ENCODE measurements at places on chromosomes 7 and 10. TPM values are rescaled to one million over a fixed set of nuclear protein-coding genes. Genes with fewer than 3 reads are reported as not detected.

GRCh38 chr10:32084185-32084851 lies 28.1 kb upstream of the KIF5B start:
- no peaks in the 10 kb centered on the region for H3K36me3 ChIP-seq
- H3K27me3 ChIP-seq = no peaks in the 10 kb centered on the region
- H3K4me1 ChIP-seq = no peaks in the 10 kb centered on the region
- H3K4me3 ChIP-seq = no peak overlapping the region

DNA sequence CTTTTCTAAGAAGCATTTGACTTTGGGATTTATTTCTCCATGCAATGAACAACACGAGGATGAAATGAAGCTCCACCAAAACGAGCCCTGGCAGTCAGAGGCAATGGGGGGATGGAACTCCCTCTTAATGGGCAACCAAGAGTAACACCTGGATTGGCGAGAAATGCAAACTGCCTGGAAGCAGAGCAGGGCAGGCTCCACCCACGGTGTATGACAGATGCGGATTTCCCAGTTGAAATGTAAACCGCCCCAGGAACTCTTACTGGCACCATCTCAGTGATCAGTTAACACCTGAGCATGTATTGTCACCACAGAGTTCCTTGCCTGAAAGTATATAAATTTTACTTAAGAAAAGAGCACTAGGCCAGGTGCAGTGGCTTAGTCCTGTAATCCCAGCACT lies 47.3 kb upstream of the AUTS2 start:
- peaks cover 7% of the 10 kb centered on the region for H3K4me1 ChIP-seq
- DNase-seq = no peak
- H3K27ac ChIP-seq = no peak overlapping the region
- H3K4me3 ChIP-seq = no peak overlapping the region

DNA sequence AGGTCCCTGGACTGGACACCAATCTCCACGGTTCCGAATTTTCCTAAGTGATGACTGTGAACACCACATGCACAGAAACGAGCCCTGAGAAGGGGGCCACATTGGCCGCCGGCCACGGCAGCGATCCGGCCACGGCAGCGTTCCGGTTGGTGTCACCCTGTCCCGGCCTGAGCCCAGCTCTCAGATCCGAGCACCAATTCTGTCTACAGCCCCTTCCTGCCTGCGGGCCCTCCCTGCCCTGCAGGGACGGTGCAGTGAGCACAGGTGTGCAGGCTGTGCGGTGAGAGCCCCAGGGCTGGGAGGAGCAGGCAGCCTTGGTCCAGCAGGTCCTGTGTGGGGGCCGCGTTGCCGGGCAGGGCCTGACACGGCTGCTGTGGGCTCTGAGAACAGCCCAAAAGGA lies 29.7 kb upstream of the GPR146 start:
- no peak for DNase-seq
- H3K4me1 ChIP-seq = peaks cover 5% of the 10 kb centered on the region
- no peak overlapping the region for H3K4me3 ChIP-seq
- no peaks in the 10 kb centered on the region for H3K27me3 ChIP-seq
- peaks cover 78% of the 10 kb centered on the region for H3K36me3 ChIP-seq

DNA sequence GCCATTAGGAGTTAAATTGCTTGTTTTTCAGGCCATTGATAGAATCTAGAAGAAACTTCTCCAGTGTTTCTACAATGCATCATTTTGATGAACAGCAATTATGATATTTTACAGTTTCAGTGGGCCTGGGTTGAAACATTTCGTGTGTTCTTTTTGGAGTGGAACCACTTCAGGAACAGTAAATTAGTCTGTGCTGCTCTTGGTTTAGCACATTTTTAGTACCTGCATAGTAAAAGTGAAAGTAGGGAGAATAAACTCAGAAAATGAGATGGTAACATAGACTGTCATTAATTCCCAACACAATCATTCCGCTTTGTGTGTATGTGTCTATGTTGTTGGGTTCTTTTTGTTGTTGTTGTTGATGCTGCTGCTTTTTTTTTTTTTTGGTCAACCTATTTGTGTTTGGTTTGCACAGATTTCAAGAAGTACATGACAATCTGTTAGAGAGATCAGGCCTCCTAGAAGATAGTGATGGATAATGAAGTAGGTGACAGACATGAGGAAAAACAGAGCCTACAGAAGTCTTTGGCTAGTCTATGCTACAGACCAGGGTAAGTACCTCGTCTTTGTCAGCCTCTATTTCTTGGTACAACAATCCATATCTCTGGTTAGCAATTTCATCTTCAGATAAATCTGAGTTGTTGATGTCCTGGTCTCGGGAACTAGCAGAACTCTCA lies 154.0 kb upstream of the TARP start:
- no peak overlapping the region for H3K27ac ChIP-seq
- H3K36me3 ChIP-seq = peaks cover 3% of the 10 kb centered on the region
- no peak for DNase-seq
- H3K4me1 ChIP-seq = no peaks in the 10 kb centered on the region

- H3K36me3 ChIP-seq = peaks cover 14% of the 10 kb centered on the region
- peaks cover 2% of the 10 kb centered on the region for H3K27me3 ChIP-seq
- H3K4me1 ChIP-seq = peaks cover 60% of the 10 kb centered on the region
- DNase-seq = no peak
Measured at GRCh38 chr7:159034988-159035387, 109.7 kb downstream of the VIPR2 start.

- H3K27ac ChIP-seq = peak overlapping the region; percentile 83
- peaks cover 32% of the 10 kb centered on the region for H3K27me3 ChIP-seq
- H3K4me1 ChIP-seq = peaks cover 33% of the 10 kb centered on the region
- peak; percentile 77 for DNase-seq
Measured at GRCh38 chr7:25849500-25850184, 302.4 kb upstream of the NFE2L3 start.

CALML3 gene
- 0.08 TPM for polyA plus RNA-seq

All from spinal cord (tissue), 10 donors.